ENCODE measurements at places on chromosomes 1 and 21.
A peak's percentile ranks its signal among the peaks of the same experiment; 100 is the strongest.

DNA sequence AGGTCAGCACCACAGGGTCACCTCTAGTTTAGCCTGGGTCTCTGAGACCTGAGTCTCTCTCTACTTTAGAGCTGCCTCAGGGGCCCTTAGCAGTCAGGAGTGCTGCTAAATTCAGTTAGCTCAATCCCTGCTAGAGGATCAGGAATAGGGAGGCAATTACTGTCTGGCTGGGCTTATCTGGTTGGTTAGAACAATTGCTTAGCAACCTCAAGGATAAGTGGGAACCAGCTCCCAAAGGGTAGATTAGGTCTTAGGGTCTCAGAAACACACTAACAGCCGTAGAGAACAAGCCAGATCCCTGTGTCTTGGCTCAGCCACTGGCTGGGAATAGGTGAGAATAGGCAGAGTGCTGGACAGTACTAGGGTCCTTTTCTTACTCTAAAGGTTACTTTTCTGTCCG, 7.7 kb downstream of the PM20D1 start:
- no peak for DNase-seq

GRCh38 chr21:31837618-31838390, 35.0 kb upstream of the HUNK start:
- DNase-seq, result peak; percentile 96

GRCh38 chr1:18157352-18157751, 49.8 kb downstream of the IGSF21 start:
- DNase-seq, result no peak

GRCh38 chr1:162197615-162198421, 128.3 kb downstream of the NOS1AP start:
- DNase-seq, result no peak

DNA sequence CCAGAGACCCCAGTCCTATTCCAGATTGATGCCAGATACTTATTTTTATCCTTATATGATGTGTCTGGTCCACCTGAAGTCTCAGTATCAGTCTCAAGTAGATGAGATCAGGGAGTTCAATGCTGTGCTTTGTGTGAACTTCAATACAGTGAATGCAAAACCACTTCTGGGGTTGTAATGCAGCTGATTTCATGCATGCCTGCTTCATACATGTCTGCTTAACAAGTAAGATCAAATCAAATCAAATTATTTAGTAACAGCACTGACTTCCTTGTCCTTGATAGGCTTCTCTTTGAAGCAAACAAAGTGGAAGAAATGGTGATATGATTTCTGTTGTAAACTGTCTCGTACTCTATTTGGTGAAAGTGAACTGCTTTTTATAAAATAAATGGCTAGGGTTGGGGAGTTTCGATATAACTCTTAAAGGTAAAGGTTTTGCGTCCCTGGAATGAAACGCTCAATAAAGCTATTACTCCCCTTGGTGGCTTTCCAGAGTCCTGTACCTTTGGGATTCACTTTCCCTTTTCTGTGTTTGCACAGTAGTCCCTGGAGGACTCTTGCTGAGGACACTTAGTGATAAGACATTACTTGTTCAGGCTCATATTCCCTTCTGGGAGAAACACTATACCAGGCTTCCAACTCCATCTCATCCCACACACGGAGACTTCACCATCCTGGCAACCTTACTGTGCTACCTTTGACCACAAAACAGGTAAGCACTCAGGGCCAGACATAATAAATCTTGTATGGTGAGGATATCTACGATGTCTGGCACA, 59.3 kb downstream of the FH start:
- DNase-seq, result no peak

GRCh38 chr1:18238190-18238589, 130.6 kb downstream of the IGSF21 start:
- DNase-seq, result no peak

- DNase-seq, result peak; percentile 33
Measured at GRCh38 chr1:173332026-173332425, 124.9 kb upstream of the TNFSF4 start.

DNA sequence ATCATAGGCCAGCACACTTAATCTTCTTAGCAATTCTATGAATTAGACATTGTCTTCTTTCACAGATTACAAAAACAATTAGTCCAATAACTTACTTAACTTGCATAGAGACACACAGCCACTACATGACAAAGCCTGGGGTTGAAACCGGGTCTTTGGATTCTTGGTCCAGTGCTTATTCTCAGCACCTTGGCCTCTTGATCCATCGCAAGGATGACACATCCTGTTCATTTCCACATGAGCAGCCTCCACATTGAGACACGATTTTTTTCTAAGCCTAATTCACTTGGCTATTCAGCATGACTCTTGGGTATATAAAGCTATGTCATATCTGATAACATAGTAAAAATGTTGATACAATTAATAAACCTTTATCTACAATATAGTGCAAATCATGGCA, 221.0 kb upstream of the FOXD3 start:
- DNase-seq, result no peak

GRCh38 chr1:53448241-53448841, 10.9 kb upstream of the DMRTB1 start:
- no peak for DNase-seq

- DNase-seq, result no peak
Measured at GRCh38 chr1:32272557-32273390, 19.1 kb upstream of the HDAC1 start.

GRCh38 chr1:198788561-198789064, 149.8 kb downstream of the PTPRC start:
- DNase-seq, result peak; percentile 20

- DNase-seq, result peak; percentile 42
Measured at GRCh38 chr21:38987633-38988508, 182.1 kb downstream of the ETS2 start.

DNA sequence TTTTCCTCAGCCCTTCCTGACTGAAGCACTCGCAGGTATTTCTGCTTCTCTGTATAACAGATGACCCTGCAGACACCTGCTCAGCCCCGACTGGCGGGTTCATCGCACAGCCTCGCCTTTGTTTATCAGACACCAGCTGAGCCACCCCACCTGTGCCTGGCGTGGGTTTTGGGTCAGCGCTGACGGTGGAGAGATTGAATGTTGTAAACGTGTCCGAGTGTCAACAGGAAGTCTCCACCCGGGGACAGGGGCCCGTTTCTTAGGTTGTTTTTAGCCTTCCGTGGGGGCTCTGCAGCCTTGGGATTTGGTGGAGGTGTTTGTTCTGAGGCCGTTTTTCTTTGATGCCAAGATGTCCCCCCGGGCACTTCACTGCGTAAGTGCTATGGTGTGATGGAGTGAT, 60.1 kb downstream of the COL18A1 start:
- DNase-seq, result no peak

DNA sequence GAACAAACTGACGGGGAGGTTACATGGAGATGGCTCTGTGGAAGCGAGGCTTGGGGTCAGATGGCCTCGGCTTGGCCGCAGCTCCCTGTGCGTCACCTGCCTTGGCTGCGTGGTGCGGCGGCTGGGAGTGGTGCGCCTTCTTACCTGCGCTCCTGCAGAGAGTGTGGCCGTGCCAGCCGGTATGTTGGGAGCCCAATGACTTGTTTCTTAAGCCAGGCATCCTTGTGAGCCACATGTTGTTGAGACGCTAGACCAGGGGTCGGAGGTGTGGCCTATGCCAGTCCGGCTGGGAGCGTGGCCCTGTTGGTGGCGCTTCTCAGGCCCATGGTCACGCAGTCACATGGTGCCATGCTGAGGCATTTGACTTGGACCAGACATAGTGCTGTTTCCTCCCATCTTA, 10.5 kb downstream of the SLX9 start:
- DNase-seq, result no peak

DNA sequence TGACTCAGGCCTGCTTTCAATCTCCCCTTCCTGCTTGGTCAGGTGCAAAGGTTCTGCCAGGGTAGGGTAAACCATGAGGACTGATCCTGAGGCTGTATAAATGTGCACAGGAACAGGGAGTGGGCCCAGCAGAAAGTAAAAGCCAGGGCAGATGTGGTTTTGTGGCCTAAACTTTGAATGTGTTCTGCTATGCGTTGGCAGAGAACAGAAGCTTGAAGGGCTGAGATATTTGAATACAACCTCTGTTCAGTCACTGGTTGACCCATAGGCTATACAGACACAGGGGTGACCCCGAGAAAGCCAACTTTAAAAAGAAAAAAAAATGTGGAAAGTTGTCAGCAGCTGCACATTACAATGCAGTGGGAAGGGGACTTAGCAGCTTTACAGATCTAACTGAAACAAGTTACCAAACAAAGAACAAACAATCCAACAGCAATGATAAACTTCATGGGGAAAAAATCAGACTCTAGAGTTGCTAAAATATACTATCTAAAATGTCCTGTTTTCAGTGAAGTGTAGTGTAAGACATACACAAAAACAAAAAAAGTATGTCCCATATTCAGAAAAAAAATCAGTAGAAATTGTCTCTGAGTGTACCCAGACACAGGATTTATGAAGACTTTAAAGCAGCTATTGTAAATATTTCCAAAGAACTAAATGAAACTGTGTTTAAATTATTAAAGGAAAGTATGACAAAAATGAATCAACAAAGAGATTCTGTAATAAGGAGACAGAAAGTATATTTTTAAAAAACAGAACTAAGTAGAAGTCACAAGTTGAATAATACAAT, 216.1 kb downstream of the RPS6KC1 start:
- DNase-seq, result peak; percentile 10

DNA sequence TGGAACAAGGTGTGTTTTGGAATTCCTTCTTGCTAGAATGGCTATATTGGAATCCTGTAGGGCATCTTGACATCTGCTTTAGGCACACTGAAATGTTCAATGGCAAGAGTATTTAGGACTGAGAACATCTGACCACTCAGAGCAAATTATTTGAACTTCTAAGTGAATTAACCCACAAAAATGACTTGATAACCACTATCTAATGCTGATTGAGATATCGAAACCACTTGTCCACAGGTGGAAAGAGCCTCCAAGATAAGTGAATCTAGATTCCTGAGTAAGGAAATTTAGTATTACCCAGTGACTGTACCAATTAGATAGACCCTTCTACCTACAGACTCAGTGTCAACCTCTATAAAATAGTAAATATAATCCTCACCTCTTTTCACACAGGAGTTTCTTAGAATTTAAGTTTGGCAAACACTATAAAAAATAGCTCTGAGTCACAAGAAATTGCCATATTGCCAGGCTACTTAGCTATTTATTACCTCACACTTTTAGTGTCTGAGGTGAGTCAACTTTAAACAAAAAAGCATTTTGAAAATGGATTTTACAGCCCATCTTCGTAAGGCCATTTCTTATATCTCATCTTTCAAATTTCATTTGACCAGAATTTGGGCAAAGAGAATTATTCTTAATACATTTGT, 421.8 kb downstream of the PTBP2 start:
- no peak for DNase-seq

DNA sequence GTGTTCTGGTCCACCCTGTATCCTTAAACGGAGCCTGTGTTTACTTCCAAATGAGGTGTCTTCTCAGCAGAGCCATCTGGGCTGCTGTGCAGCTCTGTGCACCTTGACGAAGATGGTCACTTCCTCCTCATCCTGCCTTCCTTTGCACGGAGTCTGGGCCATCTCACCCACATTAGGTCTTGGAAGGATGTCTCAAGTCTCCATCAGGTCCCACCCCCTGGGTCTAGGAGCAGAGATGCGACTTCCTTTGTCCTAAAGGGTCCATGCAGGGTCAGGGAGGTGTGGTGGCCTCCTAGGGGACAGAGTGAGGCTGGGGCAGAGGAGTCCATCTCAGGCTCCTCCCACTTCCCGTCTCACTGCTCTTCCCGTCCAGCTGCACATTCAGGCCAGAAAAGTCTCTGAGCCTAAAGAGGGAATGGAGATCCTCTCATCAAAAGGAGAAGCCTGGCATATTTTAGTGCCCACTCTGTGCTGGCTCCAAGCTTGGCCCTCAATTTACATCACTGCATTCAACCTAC, 209.2 kb downstream of the MATN1 start:
- no peak for DNase-seq

DNA sequence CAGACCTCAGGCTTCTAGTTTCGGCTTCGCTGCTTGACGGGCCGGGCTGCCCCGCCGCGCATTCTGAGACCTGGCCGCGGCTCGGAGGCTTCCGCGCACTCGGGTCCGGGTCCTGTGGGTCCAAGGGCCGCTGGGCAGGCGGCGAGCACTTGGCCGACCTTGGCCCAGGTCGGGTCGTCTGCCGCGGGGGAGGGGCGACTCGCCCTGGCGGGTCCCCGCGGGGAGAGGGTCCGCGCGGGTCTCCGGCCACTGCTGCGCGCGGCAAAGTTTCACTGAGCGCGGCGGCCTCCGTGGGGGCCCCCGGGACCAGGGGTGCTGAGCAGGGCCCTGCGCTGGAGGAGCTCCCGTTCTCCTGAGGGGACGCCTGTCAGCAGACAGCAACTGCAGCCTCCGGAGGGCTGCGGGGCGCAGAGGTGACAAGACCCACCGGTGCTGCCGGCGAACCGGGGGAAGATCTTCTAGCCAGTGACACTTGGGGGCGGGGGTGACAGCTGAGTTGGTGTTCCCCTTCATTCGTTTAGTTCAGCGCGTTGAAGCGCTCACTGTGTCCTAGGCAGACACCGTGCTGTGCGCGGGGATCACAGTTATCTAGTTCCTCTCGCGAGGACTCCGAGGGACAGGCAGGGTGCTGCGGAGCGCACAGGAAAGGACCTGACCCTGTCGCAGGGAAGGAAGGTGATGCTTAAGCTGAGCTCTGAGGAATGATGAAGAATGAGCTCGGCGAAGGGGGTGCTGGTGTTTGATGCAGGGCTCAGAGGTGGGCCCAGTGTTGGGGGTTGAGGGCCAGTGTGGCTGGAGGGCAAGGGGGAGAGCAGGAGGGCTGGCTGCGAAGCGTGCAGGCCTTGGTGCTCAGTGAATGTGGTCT, 725 bp downstream of the MTFR1L start:
- peak; percentile 66 for DNase-seq

DNA sequence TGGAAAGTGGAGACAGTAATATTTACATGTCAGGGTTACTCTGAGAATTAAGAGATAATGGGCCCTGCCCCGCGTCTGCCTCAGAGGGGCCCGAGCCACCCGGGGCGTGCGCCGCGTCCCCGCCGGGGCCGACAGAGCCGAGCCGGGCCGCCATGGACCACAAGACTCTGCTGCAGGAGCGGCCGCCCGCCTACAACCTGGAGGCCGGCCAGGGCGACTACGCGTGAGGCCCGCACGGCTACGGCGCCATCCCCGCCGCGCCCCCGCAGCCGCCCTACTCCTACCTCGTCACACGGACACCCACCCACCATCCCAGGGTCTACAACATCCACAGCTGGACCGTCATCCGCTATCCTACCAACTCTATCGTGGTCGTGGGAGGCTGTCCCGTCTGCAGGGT, 35.1 kb upstream of the LRRC39 start:
- DNase-seq, result no peak

DNA sequence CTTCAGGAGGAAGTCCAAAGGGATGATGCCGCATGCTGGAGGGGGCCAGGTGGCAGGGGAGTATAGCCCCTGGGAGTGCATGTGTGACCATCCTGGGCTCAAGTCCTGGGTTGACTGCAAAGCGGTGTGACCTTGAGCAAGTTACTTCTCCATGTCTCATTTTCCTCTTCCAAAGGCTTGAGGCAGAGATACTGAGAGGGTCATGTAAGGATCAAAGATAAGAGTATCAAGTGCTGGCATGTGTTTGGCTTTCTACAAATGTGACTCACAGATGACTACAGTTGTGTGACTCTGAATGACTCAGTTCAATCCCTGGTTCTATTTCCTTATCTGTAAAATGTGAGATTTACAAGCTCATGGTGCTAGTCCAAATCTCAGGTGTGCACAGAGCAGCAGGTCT, 26.1 kb downstream of the PROK1 start:
- DNase-seq, result peak; percentile 19

- no peak for DNase-seq
Measured at GRCh38 chr1:77250126-77250525, 30.9 kb upstream of the PIGK start.
